ENCODE measurements at places on chromosomes 11 and 22. TPM values are rescaled to one million over a fixed set of nuclear protein-coding genes. Genes with fewer than 3 reads are reported as not detected.

Gene GALNT18
- total RNA-seq: 0.96 TPM

Gene OMP
- total RNA-seq: not detected

Gene TREH
- total RNA-seq: not detected

Gene EIF1AD
- 33.9 TPM for total RNA-seq

All from epithelial cell of alveolus of lung (primary cell).